ENCODE measurements at places on chromosomes 4 and X.
A peak's percentile ranks its signal among the peaks of the same experiment; 100 is the strongest.

DNA sequence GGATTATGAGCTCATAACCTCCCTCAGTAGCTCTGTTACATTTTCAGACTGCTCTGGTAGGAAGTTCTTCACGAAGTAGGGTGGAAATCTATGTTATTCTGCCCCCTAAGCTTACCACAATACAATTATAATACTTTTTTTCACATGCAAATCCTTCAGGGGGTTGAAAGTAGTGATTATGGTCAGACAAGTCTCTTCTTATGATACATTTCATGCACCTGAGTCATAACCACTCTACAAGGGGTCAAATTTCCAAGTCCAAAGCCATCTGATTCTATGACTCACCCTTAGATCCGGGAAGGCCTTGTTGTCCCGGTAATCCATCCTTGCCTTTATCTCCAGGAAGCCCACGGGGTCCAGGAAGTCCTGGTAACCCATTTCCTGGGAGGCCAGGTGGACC lies 95.2 kb downstream of the ATG4A start:
- H3K27me3 ChIP-seq, result no peaks in the 10 kb centered on the region
- DNase-seq, result no peak
- H3K4me1 ChIP-seq, result no peaks in the 10 kb centered on the region
- H3K36me3 ChIP-seq, result no peaks in the 10 kb centered on the region
- H3K27ac ChIP-seq, result no peak overlapping the region
- H3K4me3 ChIP-seq, result no peak overlapping the region

- H3K4me1 ChIP-seq, result no peaks in the 10 kb centered on the region
- H3K36me3 ChIP-seq, result no peaks in the 10 kb centered on the region
- no peak overlapping the region for H3K4me3 ChIP-seq
Measured at GRCh38 chr4:72378901-72379300, 190.1 kb downstream of the ADAMTS3 start.

- H3K4me3 ChIP-seq, result no peak overlapping the region
- H3K27me3 ChIP-seq, result no peaks in the 10 kb centered on the region
Measured at GRCh38 chr4:40251366-40251765, 54.5 kb downstream of the RHOH start.

GRCh38 chr4:110487873-110488272 lies 11.9 kb downstream of the ENPEP start:
- H3K4me3 ChIP-seq, result no peak overlapping the region
- no peaks in the 10 kb centered on the region for H3K36me3 ChIP-seq
- H3K27me3 ChIP-seq, result peaks cover 11% of the 10 kb centered on the region

DNA sequence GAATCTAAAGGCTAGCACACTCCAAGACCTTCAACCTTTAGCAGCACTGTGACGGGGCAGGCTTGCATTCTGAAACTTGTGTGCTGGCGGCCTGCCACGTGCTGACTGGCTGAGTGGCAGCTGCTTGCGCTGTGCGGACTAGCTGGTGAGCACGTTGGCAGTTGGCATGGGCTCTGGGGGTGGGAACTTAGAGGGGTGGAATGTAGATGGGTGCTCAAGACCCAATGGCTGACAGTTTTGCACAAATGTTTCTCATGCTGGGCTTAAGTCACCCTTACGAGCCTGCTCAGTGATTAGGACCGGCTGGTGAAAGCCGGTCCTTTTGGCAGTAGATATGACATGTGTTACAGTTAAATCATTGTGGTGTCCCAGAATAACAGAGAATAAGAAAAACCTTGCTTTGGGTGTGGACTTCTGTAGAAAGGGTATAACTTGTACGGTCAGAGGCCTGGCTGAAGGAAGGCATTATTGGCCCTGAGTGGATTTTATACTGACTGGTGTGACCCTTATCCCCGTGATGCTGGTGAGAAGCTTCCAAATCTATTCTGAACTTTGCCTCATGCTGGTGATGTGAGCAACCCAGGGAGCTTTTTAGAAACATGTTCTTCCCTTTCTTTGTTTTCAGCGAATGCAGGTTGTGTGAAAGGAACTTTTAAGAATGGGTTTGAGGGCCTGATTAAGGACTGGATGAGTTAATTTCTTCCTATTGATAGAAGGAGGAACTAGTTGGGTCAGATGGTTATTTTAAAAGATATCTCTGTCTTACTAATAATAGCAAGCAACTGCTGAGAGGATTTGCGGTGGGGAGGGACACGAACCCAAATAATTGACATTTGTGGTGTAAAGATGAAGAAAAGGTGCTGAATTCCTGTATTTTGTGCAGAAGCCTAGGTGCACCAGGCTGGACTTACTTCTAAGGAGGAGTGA lies 107.4 kb upstream of the SLC4A4 start:
- H3K36me3 ChIP-seq, result no peaks in the 10 kb centered on the region
- DNase-seq, result no peak
- H3K27me3 ChIP-seq, result peaks cover 11% of the 10 kb centered on the region
- H3K4me3 ChIP-seq, result no peak overlapping the region
- no peaks in the 10 kb centered on the region for H3K4me1 ChIP-seq

DNA sequence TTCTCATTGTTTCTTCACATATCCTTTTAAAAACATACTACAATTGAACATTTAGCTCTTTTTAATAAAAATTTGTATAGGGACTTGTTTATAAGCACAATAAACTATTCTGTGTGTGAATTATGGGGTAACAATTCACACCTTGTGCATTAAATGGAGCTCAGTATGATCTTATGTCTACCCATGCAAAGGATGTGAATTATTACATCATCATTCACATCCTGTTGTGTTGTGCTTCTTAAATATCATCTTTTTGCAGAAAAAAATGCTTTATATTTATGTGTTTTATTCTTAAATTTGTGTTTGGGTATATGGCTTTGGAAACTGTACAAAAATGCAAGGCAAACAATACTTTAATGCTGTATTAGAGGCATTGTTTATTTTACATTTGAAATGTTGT lies 96.7 kb upstream of the PABPC4L start:
- no peak overlapping the region for H3K27ac ChIP-seq
- no peaks in the 10 kb centered on the region for H3K4me1 ChIP-seq
- no peaks in the 10 kb centered on the region for H3K36me3 ChIP-seq
- DNase-seq, result no peak

GRCh38 chr4:142535009-142535408 lies 311.1 kb downstream of the INPP4B start:
- H3K36me3 ChIP-seq, result no peaks in the 10 kb centered on the region
- H3K27ac ChIP-seq, result no peak overlapping the region
- no peak for DNase-seq
- no peaks in the 10 kb centered on the region for H3K4me1 ChIP-seq

- H3K4me3 ChIP-seq, result no peak overlapping the region
- no peaks in the 10 kb centered on the region for H3K36me3 ChIP-seq
- H3K27me3 ChIP-seq, result peaks cover 2% of the 10 kb centered on the region
- no peak for DNase-seq
- no peak overlapping the region for H3K27ac ChIP-seq
Measured at GRCh38 chrX:108235986-108236385, 144.4 kb downstream of the ATG4A start.

DNA sequence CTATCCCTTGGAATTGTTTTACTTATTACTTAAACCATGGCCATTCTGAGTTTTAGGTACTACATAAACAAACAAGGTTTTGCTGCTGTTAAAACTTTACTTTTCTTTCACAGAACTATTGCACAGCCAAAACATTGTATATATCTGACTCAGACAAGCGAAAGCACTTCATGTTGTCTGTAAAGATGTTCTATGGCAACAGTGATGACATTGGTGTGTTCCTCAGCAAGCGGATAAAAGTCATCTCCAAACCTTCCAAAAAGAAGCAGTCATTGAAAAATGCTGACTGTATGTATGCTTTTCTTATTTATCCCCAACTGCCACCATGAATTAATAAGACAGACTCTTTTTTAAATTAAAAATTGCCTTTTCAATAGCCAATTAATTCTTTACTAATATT lies 69.8 kb downstream of the CCKAR start:
- peaks cover 26% of the 10 kb centered on the region for H3K36me3 ChIP-seq
- no peak overlapping the region for H3K4me3 ChIP-seq
- H3K27me3 ChIP-seq, result no peaks in the 10 kb centered on the region
- no peaks in the 10 kb centered on the region for H3K4me1 ChIP-seq

GRCh38 chrX:131747173-131747572 lies 203.3 kb downstream of the OR13H1 start:
- H3K27ac ChIP-seq, result no peak overlapping the region
- peak; percentile 61 for DNase-seq
- H3K27me3 ChIP-seq, result no peaks in the 10 kb centered on the region
- H3K36me3 ChIP-seq, result no peaks in the 10 kb centered on the region
- no peak overlapping the region for H3K4me3 ChIP-seq

GRCh38 chr4:110134269-110134869 lies 64.0 kb downstream of the ELOVL6 start:
- H3K4me3 ChIP-seq, result no peak overlapping the region
- no peaks in the 10 kb centered on the region for H3K4me1 ChIP-seq
- H3K27me3 ChIP-seq, result peaks cover 2% of the 10 kb centered on the region
- no peak overlapping the region for H3K27ac ChIP-seq

GRCh38 chrX:40897718-40898270 lies 162.5 kb upstream of the MED14 start:
- H3K27me3 ChIP-seq, result no peaks in the 10 kb centered on the region
- no peaks in the 10 kb centered on the region for H3K4me1 ChIP-seq

DNA sequence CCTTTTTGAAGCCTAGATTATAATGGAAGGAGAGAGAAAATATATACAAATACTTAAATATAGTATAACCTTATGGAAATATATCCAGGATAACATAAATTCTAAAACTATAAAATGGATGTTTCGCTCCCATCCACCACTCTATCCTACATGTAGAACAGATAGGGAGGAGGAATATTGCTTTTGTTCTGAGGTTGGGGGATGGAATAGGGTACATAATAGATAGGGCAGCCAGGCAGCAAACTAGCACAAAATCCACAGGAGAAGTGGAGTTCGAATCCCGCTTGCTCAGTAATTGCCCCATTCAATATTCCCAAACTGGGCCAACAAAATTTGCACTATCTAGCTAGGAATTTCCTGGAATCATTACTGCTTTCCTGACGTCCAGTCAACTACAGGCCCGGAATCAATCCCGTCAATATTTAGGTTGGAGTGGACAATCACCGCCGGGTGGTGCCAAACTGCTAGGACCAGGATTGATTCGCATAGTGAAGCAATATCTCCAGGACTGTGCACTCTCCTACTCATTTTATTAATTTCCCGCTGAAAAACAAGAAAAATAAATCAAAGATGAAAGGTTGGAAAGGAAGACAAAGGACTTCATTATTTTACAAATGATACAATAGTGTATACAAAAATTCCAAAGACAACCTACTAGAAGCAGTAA lies 40.4 kb upstream of the PAPSS1 start:
- peaks cover 5% of the 10 kb centered on the region for H3K27me3 ChIP-seq
- H3K4me3 ChIP-seq, result no peak overlapping the region
- H3K27ac ChIP-seq, result no peak overlapping the region
- peaks cover 5% of the 10 kb centered on the region for H3K4me1 ChIP-seq
- no peak for DNase-seq
- H3K36me3 ChIP-seq, result no peaks in the 10 kb centered on the region

DNA sequence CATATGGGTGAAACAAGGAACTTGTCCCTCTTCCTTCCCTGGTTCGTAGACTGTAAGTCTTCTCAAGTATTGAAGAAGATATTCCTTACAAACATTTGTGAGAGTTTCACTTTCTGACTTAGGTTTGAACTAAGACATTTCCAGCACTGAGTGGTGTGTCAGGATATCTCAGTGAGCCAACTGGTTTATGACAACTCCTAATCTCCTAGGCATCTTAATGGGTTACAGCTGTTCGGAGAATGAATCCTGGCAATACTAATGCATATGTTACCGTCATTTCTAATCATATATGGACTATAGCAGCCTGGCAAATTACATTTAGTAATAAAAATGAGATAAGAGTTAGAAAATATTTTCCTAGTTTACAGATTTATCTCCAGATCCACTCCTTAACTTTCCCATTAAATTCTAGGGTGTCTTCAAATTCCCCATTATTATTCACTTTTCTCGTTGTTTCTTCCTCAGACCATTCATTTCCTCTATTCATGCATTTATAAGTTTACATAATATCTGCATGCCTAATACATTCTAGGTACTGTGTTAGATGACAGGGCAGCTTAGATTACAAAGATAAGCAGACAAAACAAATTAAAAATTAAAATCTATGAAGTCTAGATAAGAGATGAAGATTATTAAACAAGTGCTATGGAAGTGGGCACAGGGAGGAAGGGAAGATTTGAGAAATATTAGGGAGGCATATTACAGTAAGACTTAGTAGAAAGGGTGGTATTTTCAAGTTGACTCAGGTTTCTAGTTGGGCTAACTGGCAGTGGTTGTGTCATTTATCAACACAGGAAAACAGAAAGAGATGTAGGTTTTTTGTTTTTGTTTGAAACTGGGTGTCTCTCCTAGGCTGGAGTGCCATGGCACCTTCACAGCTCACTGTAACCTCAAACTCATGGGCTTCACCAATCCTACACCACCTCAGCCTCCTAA lies 173.9 kb downstream of the WDFY3 start:
- no peak overlapping the region for H3K27ac ChIP-seq
- no peak for DNase-seq
- peaks cover 2% of the 10 kb centered on the region for H3K27me3 ChIP-seq
- H3K4me1 ChIP-seq, result no peaks in the 10 kb centered on the region
- H3K36me3 ChIP-seq, result no peaks in the 10 kb centered on the region

- H3K36me3 ChIP-seq, result no peaks in the 10 kb centered on the region
- H3K27me3 ChIP-seq, result peaks cover 3% of the 10 kb centered on the region
- no peak overlapping the region for H3K27ac ChIP-seq
- no peaks in the 10 kb centered on the region for H3K4me1 ChIP-seq
Measured at GRCh38 chr4:154722262-154722661, 21.5 kb upstream of the LRAT start.

DNA sequence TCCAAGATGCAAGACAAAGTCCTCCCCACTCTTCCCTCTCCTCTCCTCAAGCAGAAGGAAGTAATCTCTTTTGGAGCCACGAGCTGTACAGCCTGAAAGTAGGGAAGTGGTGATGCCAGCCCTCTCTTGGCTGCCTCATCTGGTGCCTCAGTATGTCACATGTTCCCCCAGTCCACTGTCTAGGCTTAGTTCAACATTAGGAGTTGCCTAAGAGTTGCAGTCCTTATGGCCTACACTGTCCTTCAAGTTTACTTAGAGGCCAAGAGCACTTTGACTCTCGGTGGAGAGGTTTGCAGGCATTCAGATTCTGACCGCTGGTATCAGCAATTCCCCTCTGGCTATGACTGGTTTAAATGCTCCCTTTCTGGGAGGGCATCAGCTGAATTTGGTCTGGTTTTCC lies 735.6 kb downstream of the GLUD2 start:
- no peak for DNase-seq
- H3K4me1 ChIP-seq, result no peaks in the 10 kb centered on the region
- no peaks in the 10 kb centered on the region for H3K27me3 ChIP-seq

DNA sequence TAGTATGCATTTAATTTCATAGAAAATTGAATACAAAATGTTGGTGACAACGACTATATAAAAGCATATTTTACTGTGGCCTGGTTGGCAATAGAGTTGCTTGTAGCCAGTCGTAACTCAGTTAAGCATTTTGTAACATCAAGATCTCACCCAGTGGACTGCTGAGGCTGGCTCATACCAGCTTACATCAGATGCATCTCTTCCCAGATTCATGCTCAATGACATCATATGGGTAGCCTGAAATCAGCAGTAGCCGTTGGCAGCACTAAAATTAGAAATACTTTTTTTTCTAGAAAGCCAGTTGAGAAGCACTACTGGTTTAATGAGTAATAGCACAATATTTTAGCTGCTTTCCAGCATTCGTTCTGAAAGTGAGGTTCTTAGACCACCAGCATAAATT lies 341.2 kb downstream of the TECRL start:
- no peak overlapping the region for H3K27ac ChIP-seq
- H3K36me3 ChIP-seq, result no peaks in the 10 kb centered on the region
- DNase-seq, result no peak
- no peaks in the 10 kb centered on the region for H3K4me1 ChIP-seq

- no peak overlapping the region for H3K4me3 ChIP-seq
- no peak for DNase-seq
- peaks cover 4% of the 10 kb centered on the region for H3K4me1 ChIP-seq
- no peak overlapping the region for H3K27ac ChIP-seq
- H3K36me3 ChIP-seq, result peaks cover 15% of the 10 kb centered on the region
Measured at GRCh38 chr4:11326021-11326420, 102.7 kb downstream of the HS3ST1 start.
